ENCODE measurements at places on chromosomes 11 and 22.

GRCh38 chr11:47378836-47379170, 456 bp upstream of the SPI1 start:
- DNase-seq, result no peak

GRCh38 chr11:91248199-91248807, 976.3 kb upstream of the FAT3 start:
- DNase-seq, result no peak

- DNase-seq, result no peak
These were observed 68.2 kb downstream of the GALNT18 start for GRCh38 chr11:11553573-11553972.

GRCh38 chr11:32456864-32457263, 21.5 kb upstream of the WT1 start:
- no peak for DNase-seq

GRCh38 chr11:120612513-120613263, 101.1 kb downstream of the GRIK4 start:
- DNase-seq, result no peak

DNA sequence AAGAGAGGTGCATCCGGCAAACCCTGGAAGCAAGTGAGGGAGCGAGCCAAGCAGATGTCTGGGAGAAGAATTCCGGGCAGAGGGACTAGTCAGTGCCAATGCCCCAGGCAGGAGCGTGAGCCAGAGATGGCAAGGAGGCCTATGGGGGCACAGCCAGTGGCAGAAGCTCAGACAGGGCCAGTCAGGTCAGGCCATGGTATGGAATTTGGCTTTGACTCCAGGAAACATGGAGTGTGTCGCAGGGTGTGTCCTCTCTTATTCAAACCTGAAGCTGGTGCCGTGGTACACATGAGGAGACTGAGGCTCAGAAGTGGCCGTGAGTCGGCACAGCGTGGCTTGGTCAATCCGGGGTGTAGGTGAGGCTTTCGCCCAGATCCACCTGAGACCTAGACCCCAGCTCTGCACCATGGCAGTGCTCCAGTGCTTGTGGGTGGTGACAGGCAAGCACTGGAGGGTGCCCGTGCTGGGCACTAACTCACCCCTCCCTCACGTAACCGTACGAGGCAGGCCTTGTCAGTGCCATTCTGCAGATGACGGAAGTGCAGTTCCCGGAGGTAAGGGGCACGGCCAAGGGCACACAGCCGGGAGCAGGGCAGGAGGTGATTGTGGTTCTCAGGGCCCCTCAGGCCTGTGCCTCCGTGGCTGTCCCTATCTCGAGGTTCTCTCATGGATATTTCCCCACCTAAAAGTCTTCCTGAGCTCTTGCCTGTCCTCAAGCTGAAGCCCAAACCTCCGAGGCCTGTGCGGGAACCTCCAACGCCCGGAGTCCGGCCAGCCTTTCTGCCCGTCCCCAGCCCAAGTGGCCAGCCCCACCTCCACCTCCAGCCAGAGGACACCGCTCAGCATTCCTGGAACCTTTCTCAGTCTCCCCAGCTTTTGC, 10.6 kb upstream of the SPI1 start:
- no peak for DNase-seq

- DNase-seq, result no peak
These were observed 9.9 kb downstream of the NUMA1 start for GRCh38 chr11:72070491-72070890.

GRCh38 chr11:102419181-102419580, 33.4 kb downstream of the TMEM123 start:
- DNase-seq, result no peak
